AG04449 (cell line): ENCODE measurements at places on chromosomes 12 and 14.

DNA sequence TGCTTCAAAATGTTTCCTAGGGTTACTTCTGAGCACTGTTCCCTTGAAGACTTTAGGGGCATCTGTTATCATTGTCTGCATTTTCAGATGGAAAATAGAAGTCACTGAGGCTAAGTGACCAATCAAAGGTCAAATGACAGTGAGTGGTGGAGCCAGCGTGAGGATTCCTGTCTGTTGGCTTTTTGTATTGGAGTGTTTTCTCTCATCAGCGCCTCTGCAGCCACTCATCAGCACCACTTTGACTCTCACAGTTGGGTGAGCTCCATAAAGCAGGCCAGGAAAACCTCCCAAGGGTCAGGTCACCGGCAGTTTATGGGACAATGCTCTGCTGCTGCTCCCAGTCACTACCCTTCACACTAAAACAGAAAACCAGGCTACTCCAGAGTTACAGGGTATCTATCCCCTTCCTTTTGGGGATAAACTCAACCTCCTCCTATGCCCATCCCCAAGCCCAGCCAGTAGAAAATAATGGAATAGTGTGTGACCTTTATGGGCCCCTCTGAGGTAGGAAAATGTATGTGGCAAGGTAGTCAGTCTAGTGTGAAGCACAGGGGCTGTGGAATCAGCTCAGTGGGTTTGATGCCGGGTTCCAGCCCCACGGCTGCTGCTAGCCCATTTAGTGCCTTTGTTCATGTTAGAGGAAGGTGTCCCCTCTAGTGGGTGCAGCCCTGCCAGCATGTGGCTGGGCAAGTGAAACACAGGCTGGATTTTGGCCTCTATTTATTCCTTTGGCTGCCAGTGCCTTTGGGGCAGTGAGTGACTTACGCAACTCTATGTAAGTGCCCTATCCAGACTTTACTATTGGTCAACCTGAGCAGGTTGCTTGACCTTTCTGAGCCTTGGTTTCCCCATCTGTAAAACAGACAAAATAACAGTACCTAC lies 133.8 kb upstream of the CPM start:
- no peak for DNase-seq

DNA sequence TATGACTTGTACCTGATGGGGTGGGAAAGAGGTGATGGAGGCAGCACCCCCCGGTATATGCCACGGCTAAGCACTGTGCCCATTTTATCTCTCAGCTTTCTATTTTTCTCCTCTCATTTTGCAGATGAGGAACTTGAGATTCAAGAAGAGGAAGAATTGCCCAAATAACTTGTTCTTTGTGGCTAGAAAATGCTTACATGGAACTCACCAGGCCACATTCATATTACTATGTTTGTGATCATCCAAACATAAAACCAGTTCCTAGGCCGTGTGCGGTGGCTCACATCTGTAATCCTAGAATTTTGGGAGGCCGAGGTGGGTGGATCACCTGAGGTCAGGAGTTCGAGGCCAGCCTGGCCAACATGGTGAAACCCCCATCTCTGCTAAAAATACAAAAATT lies 14.5 kb upstream of the PSMD9 start:
- DNase-seq, result no peak

DNA sequence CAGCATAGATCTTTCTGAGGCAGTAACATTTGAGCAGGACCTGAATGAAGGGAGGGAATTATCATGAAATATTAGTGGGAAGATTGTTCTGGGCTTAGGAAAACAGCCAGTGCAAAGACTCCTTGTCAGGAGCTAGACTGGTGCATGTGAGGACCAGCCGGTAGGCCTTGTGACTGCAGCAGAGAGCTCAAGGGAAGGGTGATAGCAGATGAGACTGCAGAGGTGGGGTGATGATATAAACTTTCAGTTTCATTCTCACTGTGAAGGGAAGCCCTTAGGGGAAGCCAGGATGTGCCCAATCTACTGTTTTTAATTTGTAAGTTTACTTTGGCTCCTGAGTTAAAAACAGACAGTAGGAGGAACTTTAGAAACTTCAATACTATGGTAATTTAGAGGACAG lies 12.4 kb downstream of the IL22 start:
- DNase-seq, result no peak

GRCh38 chr14:56131865-56132833 lies 13.9 kb downstream of the PELI2 start:
- no peak for DNase-seq

- peak; percentile 34 for DNase-seq
Measured at GRCh38 chr12:11877869-11878780, 192.6 kb upstream of the BCL2L14 start.

- no peak for DNase-seq
Measured at GRCh38 chr12:40312982-40313576, 88.3 kb downstream of the LRRK2 start.

DNA sequence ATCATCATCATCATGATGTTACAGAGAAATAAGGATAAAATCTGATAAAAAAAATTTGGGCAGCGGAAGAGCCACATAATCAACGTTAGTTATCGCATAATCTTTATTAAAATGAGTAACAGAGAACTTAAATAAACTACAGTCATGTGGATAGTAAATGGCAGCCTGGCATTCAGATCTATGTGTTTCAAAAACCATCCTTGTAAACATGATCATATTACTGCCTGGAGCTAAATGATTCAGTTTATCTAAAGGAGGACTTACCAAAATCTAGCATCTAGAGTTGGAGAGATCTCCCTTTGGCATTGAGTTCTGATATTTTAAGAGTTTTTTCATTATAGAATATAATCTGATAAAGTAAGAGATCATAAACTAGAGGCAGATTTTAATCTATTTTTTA lies 200.1 kb upstream of the MGAT4C start:
- no peak for DNase-seq
